ENCODE measurements at places on chromosomes 1 and 21.

GRCh38 chr1:158251163-158251562, 3.1 kb upstream of the CD1A start:
- DNase-seq = no peak

DNA sequence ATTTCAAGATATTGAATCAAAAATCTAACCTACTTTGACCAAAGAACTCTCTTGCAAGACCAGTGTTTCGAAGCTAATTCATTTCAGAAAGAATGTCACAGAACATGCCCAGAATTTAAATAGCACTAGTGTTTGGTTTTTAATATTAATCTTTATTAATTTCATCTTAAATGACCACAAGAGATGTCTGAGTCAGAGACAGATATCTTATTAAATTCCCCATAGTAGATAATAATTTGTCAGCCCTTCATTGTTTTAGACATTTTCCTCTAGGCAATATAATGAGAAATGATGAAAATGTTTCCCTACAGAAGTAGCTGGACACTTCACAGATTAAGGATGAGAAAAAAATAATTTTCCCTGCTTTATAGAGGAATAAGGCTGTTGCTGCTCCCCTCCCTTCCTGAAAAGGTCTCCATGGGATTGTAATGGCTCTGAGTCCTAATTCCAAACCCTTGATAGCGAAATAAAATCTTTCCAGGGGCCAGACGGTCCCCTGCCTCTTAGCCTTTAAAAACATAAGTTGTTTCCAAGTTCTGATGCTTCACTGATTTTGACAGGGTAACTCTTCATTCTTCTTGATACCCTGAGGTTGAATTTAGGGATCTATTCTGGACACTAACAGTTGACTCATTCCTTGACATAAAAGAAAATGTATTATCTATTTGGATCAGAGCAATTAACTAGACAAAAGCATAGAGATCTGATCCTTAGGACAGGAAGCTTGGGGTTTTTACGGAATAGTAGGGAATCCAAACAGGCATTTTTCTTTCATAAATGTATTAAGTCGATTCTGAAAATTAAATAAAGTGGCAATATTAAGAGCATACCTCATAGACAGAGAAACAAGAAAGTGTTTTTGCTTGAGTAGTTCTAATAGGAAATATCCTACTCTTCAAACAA, 820.8 kb downstream of the BRINP3 start:
- no peak for DNase-seq

DNA sequence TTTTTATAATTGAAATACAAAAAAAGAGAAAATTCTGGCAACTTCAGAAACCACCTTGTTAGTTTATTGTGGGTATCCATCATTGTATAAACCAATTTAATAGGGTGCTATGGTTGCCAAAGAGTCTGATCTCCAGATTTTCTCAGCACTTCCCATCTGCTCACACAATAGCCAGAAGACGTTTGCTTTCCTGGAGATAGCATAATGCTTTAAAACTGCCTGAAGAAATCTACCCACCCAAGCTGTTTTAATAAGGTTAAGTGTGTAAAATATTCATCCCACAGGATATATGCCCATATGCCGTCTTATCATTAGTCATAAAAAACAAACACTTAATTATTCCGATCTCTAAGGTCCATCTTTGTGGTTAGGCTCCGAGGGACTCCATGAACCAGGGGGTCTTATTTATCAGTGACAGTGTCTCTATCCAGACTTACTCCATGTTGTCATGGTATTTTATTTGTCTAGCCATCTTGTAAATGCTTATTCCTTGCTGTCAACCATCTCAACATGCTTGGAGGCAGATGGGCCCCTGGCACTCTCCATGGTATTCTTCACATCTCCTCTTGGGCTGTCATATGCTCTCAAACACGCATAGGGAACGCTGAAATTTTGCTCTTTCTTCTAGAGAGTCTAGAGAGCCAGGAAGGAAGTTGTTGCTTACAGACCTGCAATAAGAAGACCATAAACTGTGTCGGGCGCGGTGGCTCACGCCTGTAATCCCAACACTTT, 58.5 kb downstream of the MAP10 start:
- DNase-seq = no peak

DNA sequence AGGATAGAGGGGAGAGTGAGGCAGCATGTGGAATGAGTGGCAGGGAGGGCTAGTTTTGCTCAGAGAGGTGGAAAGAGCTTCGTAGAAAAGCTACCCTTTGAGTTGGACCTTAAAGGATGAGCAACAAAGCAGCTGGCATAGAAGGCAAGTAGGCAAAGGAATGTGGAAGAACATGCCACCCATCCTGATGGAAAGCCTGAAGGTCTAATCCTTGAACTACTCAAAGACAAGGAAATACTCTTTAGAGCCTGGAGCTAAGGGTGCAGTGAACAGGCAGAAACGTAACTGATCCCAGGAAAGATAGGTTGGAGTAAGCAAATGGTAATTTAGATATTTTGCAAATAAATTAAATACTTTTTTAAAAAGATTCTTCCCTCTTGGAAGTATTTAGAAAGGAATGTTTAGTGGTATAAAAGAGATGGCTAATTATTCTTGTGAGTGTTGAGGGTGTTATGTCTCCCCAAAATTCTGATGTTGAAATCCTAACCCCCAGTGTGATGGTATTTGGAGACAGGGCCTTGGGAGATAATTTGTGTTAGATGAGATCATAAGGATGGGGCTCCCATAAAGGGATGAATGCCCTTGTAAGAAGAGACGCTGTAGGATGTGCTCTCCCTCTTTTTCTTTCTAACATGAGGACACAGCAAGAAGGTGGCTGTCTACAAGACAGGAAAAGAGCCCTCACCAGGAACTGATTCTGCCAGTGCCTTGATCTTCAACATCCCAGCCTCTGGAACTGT, 308.1 kb upstream of the RUNX1 start:
- DNase-seq = no peak

DNA sequence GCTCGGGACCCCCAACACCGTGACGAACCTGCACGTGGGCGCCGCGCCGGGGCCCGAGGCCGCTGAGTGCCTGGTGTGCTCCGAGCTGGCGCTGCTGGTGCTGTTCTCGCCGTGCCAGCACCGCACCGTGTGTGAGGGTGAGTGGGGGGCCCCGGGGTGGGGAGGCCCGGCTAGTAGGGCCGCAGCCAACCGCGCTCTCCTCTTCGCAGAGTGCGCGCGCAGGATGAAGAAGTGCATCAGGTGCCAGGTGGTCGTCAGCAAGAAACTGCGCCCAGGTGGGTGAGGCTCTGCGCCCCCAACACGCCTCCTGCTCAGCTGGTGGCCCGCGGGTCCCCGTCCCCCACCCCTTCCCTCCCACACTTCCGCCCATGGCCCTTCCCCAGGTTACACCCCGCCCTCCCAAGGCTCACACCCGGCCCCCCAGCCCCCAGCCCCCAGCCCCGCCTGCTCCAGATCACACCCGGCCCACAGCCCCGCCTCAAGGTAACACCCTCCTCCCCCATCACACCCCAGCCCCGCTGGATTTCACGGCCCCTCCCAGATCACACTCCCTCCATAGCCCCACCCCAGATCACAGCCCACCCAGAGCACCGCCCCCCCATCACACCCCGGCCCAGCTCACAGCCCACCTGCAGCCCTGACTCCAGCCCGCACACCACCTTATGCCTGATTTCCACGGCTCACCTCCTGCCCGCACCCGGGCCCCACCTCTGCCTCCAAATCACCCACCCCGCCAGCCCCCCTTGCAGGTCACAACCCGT, 2.4 kb upstream of the MMP23B start:
- peak; percentile 92 for DNase-seq

GRCh38 chr1:210792250-210793102, 341.5 kb downstream of the KCNH1 start:
- DNase-seq = no peak

DNA sequence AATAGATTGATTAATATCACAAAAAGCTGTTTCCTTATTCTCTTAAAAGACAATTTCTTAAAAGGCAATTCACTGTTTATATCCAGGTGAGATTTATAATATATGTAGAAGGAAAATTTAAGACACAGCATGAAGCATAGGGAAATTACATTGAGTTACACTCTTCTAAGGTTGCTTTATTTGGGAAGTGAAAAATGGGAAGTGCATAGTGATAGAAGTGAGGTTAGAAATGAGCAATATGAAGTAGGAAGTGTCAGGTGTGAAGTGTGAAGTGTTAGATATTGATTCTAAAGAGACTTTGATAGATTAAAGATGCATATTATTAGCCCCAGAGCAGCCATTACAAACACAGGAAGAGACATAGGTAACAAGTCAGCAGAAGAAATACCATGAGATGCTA, 40.3 kb downstream of the FH start:
- DNase-seq = no peak

DNA sequence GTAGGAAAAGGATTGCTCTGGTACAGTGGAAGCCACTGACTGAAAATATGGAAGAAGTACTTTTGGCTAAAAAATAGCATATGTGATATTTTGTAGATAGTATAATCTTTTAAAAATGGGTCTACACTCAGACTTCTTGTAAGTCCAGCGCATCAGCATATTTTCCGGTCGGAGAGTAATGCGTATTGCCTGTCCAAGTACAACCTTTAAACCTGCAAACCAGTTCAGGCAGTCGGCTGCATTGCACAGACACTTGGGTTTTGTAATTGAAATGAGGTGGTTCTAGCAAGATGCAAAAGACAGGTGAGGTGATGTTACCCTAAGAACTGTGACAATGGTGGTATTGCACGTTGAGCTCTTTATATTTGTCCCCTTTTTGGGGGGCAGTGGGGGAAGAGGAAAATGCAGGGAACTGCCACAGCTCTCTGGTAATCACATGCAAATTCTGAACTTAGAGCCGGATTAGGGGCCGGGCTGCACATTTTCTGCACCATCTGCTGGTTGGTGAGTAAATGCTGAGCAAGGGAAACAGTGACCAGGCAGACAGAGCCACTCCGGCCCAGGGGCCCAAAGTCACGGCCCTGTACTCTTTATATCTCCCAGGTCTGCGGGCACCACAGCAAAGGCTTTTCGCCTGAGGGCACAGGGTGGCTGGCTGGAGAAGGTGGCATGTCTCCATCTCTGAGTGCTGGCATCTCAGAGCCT, 2.3 kb downstream of the GPR137B start:
- DNase-seq = no peak

DNA sequence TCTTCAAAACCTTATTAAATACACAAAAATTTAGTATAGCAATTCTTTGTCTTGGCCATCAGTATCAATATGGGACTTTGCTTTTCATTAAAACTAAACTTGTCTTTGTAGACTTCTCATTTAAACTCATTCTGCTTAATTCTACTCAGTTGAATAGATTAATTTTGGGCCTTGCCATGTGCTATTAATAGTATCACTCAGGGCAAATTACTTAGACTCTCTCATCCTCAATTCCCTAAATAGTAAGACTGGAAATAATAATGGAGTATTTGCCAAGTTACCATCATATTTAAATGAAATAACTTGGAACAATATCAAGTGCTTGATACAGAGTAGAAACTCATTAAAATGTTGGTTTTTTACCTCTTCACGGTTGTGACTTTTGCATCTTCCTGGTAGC, 13.4 kb downstream of the HOOK1 start:
- no peak for DNase-seq

DNA sequence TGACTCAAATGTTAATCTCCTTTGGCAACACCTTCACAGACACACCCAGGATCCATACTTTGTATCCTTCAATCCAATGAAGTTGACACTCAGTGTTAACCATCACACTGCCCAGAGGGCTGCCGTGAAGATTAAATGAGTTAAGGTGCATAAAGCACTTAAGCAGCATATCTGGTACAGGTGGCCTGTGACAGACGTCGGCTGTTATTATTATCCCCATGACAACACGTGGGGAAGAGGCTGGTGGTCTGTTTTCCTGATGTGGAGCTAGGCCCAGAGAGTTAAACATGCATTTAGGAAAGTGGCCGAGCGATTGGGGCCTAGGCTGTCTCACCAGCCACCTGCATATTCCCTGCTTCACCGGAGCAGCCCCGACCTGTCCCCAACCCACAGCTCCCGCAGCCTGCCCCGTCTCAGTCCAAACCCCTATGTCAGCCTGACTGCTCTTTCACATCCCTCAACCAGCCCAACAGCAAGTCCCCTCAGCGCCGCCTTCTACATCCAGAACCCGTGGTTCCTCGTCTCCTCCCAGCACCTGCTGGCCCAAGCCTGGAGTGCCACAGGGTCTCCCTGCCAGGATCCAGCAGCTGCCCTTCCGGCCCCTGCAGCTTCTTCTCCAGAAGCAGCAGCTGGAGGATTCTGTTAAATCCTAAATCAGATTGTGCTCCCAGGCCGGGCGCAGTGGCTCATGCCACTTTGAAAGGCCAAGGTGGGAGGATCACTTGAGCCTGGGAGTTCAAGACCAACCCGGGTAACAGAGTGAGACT, 77.9 kb downstream of the FBXO2 start:
- no peak for DNase-seq

DNA sequence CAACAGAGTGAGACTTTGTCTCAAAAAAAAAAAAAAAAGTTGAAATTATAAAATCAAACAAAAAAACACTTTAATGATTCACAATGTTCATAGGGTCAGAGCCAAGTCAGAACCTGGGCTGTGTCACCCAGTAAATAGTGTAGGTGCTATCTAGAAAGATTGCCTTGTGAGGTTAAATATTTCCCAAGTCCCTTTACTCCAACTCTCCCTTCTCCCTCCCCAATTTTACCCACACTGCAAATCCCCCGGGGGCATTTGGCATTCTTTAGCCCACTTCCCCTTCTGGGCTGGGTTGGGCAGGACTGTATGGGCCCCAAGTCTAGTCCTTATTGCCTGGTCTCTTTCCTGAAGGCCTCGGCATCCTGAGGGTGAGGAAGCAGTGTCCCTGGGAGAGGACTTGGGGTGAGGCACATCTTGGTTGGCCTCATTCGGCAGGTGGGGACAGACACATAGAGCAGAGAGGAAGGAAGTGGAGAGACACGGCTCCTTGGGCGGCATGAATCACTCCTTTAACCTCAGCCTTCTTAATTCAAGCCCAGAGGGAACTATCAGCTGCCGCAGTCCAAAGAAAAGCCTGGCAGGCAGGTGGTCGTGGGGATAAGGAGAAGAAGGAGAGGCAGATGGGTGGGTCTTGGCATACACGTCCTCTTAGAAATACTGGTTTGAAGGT, 8.2 kb downstream of the ADORA1 start:
- no peak for DNase-seq

GRCh38 chr21:28487455-28488070, 505.1 kb downstream of the LTN1 start:
- DNase-seq = no peak

- DNase-seq = no peak
These were observed 2.6 kb downstream of the GJC2 start for GRCh38 chr1:228152097-228152917.

DNA sequence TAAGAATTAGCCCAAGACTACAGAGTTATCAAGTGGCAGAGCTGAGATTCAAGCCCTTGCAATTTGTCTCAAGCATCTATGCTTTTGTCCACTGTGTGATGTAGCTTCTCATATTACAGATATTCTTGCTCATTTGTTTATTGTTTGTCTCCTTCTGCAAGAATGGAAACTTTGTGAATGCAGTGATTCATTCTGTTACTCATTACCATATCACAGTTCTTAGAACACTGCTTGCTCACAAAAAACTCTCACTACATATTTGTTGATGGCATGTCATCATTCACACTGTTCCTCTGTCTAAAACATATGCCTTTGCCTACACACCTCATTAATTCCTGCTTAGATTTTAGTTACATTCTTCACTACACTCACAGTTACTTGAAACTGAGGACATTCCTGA, 1198.9 kb downstream of the PLA2G4A start:
- no peak for DNase-seq

GRCh38 chr1:11728126-11728806, 7.7 kb upstream of the AGTRAP start:
- DNase-seq = no peak

GRCh38 chr1:198640174-198640573, 1.3 kb downstream of the PTPRC start:
- DNase-seq = no peak

GRCh38 chr1:19398309-19398760, 86.2 kb downstream of the SLC66A1 start:
- no peak for DNase-seq
